ENCODE measurements at places on chromosomes 4 and X.

DNA sequence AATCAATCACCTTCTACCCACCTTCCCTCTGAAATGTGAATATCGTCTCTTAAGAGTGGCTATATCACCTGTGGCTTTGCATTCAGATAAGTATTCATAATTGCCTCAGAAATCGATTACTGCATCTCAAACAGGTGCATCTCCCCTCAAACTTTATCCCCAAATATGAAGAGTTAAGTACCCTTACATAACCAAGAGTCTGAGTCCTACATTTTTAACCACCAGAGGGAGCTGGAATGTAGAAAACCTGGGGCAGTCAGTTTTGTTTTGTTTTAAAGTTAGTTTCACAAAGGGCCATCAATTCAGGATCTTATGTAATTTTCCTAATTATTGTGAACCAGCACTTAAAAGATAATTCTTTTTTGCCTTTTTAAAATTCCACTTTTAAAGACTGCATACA lies 5.7 kb downstream of the TCEANC start:
- peak; percentile 63 for DNase-seq

DNA sequence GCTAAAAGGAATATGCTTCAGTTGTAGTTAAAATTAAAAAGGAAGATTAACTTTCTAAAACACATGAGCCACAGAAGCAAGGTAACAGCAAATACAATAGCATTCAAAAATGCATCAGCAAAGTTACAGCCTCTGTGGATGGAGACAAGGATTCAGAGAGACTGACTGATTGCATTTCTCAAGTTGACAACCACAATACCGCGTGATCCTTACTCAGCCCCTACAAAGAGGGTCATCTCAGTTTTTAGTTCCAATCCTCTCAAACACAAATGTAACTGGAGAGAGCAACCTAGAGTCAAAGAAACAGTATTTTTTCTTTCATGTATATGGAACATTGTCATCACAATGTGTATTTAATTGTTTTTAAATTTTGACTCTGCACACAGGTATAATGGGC lies 14.2 kb upstream of the C1QTNF7 start:
- no peak for DNase-seq

- DNase-seq, result no peak
Measured at GRCh38 chr4:86876894-86877685, 15.1 kb downstream of the C4orf36 start.

DNA sequence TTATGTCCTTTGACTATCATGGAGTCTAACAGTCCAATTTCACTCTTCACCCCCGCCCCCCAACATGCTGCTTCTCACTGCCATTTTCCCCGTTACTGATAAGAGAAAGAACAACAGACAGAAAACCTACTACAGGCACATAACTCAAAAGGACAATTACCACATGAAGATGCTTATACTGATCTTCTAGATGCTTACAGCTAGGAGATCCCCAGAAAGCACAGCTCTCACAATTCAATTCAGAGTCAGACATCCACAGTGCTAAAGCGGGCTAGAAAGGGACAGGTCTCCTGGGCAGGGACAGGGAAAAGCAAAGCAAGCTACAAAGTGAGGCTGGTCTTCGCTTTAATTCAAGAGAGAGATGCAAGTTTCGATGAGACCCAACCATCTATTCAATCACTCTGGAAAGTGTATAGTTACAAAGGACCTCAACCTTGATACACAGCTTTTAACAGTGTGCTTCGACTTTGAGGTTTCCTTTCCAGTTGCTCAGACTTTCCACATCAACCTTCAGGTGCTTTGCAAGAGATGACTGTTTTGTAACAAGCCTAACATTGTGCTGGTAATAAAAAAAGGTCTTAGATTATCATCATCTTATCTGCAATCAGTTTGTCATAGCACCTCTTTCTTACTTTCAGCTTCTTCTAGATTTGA lies 60.9 kb downstream of the LEF1 start:
- DNase-seq, result no peak

DNA sequence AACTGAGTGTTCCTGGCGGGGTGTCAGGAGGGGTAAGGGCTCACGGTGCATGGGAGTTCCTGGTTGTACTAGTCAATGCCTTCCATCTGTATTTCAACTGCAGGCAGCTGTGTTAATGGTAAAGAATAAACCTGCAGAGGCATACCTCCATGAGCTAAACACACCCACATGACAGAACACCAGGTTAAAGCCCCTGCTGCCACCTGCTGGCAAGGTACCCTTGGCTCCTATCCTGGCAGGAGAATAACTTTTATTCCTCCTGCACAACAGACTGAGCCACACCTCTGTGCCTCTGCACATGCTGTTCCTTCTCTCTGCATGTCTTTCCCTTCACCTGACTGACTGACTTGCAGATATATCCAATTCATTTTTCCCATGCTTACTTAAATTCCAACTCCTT lies 11.1 kb downstream of the ITIH6 start:
- no peak for DNase-seq

- no peak for DNase-seq
Measured at GRCh38 chrX:71545364-71545763, 12.5 kb downstream of the OGT start.

DNA sequence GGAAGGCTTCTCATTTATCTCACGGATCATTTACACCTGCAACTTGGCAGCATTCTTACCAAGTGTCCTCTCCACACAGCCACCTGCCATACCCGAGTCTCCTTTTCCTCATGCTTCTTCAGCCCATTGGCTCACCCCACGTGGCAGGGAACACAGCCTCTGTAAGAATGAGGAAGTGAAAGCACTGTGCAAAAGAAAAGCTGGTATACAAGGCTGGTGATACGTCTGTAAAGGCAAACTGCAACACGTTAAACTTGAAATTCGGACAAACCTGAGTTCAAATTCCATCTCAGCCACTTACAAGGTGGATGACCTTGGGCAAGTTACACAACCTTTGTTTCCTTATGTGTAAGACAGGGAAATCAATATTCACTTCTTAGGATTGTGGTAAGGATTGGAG lies 164.0 kb upstream of the RASGEF1B start:
- DNase-seq, result no peak

DNA sequence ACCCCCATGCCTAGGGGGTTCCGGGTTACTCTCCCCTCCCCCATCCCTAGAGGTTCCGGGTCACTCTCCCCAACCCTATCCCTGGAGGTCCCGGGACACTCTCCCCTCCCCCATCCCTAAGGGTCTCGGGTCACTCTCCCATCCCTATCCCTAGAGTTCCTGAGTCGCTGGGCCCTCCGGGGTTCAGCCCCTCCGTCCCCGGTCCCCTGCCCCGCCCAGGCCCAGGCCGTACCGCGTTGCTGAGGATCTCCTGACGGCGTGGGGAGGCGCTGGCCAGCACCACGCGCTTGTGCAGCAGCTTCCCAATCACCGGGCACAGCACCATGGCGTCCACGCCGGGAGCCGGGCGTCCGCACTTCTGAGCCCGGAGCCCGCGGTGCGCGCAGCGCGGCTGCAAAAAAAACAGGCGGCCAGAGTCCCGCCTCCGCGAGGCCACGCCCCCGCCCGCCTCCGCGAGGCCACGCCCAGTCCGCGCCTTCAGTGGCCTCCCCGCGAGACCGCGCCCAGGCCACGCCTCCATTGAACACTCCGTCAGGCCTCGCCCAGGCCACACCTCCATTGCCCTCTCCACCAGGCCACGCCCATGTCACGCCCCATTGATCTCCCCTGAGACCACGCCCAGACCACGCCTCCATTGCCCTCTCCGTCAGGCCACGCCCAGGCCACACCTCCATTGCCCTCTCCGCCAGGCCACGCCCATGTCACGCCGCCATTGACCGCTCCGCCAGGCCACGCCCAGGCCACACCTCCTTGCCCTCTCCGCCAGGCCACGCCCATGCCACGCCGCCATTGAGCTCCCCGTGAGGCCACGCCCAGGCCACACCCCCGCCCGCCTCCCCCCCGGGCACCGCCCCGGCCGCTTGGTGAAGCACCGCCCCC lies at the start of gene ASMTL:
Gene ASMTL, minus strand, starts transcription at position 394 of the 879 bp plus-strand sequence. Its CDS starts 69 bp downstream, at position 325.
- peak; percentile 95 for DNase-seq

DNA sequence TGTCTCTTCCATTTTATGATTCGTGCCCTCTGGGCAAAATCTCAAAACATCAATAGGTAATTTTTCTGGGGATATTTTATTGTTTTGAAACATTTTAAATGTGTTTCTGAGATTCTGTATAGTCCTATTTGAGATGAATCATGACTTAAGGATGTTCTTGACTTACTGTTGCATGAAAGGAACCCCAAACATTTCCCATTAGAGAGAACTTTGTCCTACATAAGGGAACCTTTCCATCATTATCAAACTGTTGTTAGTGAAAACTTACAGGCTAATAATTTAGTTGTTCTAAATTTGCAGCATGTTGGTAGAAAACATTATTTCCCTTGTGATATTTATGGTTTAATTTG lies 523.3 kb downstream of the PPARGC1A start:
- DNase-seq, result no peak

DNA sequence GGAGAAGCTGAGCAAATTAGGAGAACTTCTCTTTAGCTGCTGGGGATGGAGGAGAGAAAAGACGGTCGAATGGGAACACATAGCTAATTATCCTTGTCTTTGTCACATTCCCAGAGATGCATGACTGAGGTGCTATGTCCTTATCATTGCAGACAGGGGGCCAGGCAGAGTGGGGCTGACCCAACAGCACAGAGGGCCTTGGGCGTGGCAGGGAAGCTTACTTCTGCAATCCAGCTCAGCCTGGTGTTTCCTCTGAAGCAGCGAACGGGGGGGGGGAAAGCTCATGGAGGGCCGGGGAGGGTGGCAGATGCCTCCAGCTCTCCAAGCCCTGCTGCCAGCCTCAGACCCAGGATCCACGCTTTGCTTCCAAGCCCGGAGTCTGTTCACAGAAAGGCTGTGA lies 50.8 kb upstream of the HOPX start:
- DNase-seq, result no peak

- no peak for DNase-seq
Measured at GRCh38 chr4:26214994-26215393, 105.8 kb upstream of the RBPJ start.

DNA sequence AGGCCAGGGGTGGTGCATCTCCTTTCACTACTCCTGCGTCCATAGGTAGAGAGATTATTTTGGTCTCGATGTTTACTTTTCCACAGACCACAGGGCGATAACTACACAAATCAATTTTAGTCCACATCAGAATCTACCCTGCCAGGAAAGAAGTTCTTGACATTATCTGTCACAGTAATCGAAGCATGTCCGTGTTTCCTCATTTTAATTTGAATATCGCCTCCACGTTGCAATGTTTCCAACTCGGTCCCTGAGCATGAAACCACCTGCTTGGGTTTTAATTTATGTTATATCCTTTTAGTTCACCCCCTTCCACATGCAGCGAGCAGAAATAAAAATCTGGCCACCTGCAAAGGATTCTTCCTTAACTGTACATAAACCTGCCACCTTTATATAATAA lies 100.1 kb upstream of the ATXN3L start:
- no peak for DNase-seq

GRCh38 chr4:84683064-84683850 lies 100.3 kb downstream of the CDS1 start:
- DNase-seq, result no peak

- DNase-seq, result no peak
Measured at GRCh38 chr4:93313197-93313596, 515.4 kb upstream of the ATOH1 start.

GRCh38 chrX:1534301-1535168 lies 2.5 kb downstream of the P2RY8 start:
- no peak for DNase-seq

- no peak for DNase-seq
Measured at GRCh38 chr4:159201168-159201567, 98.3 kb downstream of the RAPGEF2 start.

DNA sequence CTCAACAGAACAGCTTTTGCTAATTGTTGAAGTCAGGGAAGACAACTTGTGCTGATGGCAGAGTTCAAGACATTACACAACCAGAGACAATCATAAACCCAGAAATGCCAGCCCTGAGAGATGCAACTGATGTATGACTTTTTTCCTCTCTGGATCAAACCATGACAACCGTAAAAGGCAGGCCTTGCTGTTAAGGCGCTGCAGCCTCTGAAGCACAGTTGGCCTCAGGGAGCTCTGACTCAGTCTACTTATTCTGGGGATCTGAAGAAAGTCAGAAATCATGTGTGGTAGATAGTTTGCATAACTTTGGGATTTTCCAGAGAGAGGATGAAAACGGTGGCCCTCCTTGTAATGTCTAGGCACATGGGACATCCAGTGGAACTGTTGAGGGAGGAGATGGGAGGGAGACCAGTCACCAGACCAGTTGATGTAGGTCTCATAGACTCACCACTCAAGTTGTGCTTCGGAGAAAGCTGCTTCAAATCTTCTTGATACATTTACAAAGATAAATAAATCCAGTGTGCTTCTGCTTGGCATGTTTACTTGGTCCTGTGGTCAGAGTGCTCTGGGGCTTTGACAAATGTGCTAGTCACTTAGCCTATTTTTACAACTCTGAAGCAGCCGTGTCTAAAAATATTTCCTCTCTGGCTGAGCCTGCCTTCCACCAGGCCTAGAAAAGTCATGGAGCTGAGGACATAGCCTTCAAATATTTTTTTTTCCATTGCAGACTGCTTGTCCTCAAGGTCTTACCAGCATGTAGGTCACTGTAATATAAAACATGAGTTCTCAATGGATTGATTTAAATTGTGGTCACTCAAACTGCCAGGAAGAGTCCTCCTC lies 7.5 kb downstream of the HADH start:
- DNase-seq, result no peak

Measured in left kidney (tissue), 8 donors.